ENCODE measurements at places on chromosomes 6 and 20. TPM values are rescaled to one million over a fixed set of nuclear protein-coding genes. Genes with fewer than 3 reads are reported as not detected.

DNA sequence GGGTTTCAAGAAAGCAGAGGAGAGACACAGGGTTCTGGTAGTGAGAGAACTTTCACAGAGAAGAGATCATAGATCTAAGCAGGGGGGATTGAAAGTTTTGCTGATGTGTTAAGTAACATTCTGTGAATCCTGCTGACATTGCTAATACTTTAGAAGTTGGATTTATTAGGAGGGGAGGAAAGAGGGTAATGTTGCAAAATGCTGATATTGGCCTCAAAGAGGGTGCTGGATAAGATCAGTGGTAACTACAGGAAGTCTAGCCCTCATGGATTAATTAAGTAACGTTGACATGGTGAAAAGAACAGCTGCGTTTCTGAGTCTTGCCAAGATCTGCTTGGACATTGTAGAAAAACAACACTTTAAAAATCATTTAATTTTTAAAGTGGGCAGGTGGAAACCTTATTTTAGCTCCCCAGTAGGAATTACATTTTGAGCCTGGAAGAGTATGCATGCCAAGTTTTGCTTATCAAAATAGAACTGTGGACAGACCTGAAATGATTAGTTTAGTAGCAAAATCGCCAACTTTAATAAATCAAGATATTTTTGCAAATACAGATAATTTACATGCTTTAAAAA, 606.0 kb upstream of the HTR1E start:
- no peak overlapping the region for H3K27ac ChIP-seq
- no peak for DNase-seq
- no peaks in the 10 kb centered on the region for H3K27me3 ChIP-seq
- no peaks in the 10 kb centered on the region for H3K4me1 ChIP-seq

- peaks cover 9% of the 10 kb centered on the region for H3K36me3 ChIP-seq
- no peaks in the 10 kb centered on the region for H3K27me3 ChIP-seq
- no peak overlapping the region for H3K4me3 ChIP-seq
- H3K4me1 ChIP-seq: peaks cover 4% of the 10 kb centered on the region
- no peak for DNase-seq
Measured at GRCh38 chr6:37878150-37878710, 58.7 kb downstream of the ZFAND3 start.

DNA sequence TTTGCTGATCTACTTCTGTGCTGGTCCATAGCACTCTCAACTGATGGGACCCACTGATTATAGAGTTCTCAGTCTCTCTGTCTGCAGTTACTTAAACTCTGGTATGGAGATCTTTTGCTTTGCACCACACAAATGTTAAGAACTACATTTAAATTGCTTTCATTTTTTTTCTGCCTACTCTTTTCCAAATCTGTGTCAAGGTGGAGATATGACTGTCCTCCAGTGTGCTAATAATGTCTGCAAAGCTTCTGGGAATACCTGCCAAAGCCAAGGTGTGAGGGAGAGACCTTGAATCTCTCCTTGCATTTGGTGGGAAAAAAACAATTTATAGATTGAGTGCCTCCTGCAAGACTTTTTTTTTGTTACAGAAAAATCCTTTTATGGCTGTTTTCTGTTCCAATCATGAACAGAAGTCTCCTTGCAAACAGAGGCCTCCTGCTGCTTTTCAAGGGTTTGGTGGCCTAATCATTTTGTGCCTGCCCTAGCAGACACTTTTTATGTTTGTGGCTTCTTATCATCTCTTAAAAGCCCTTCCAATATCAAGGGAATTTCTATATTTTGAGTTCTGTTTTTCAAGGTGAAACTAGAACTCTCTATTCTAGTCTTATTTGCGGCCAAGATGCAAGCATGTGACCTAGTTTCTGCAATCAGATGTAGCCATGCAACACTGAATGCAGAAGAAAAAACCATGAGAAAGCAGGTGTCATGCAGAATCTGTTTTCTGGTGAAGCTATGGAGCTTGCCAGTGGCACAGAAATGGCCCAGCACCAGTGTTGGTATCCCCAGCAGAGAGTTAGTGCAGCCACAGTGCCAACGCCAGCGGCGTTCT, 23.2 kb upstream of the AKIRIN2 start:
- no peak for DNase-seq
- no peak overlapping the region for H3K27ac ChIP-seq
- peaks cover 25% of the 10 kb centered on the region for H3K4me1 ChIP-seq
- peaks cover 4% of the 10 kb centered on the region for H3K27me3 ChIP-seq
- no peaks in the 10 kb centered on the region for H3K36me3 ChIP-seq
- H3K4me3 ChIP-seq: no peak overlapping the region

DNA sequence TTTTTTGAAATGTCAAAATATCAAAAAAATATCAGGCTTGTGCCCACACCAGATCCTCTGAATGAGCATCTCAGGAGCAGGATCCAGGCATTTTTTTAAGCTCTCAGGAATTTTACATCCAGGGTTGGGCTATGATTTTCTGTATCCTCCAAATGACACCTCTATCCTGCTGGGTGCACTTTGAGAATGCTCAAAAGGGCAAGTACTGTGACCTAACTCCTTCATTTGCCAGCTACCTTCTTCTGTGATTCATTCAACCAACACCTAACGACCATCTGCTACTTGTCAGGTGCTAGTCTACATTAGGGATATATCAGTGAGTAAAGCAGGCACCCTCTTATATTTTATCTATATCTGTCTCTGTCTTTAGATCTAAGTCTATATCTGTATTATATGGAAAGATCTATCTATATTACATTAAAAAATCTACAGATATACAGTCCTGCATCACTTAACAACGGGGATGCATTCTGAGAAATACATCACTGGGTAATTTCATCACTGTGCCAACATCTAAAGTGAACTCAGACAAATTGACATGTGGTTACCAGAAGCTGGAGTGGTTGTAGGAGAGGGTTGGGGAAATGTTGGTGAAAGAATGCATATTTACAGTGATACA, 131.6 kb downstream of the KIF16B start:
- H3K4me1 ChIP-seq: peaks cover 9% of the 10 kb centered on the region
- no peaks in the 10 kb centered on the region for H3K27me3 ChIP-seq
- no peak for DNase-seq
- H3K4me3 ChIP-seq: no peak overlapping the region

DNA sequence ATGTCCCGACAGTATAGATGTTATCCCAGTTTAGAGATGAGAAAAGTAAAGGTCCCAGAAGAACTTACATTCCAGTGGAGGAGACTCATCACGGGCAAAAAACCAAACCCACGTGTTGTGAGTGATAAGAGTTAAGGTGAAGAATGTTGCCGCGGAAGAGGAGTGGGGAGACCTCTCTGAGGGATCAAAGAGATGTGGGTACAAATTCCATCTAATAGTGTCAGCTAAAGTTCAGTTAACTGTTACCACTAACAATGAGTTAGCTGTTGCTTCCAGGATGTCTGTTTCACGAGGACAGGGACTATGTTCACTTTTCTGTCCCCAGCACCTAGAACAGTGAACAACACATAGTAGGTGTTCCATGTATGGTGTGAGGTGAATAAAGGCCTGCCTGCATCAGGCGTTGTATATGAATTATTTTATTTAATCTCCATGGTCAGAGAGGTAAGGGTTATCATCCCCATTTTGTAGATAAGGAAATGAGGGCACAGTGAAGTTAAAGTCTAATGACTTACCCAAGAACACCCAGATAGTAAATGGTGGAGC, 39.8 kb upstream of the RSPO4 start:
- no peak for DNase-seq
- no peak overlapping the region for H3K4me3 ChIP-seq
- no peaks in the 10 kb centered on the region for H3K36me3 ChIP-seq
- H3K27ac ChIP-seq: no peak overlapping the region
- no peaks in the 10 kb centered on the region for H3K4me1 ChIP-seq

GRCh38 chr20:23135449-23136420, 49.6 kb upstream of the CD93 start:
- no peaks in the 10 kb centered on the region for H3K36me3 ChIP-seq
- no peak for DNase-seq
- no peak overlapping the region for H3K4me3 ChIP-seq
- peaks cover 10% of the 10 kb centered on the region for H3K4me1 ChIP-seq

GRCh38 chr6:154792761-154793160, 59.5 kb downstream of the SCAF8 start:
- H3K36me3 ChIP-seq: peaks cover 48% of the 10 kb centered on the region
- H3K27ac ChIP-seq: no peak overlapping the region
- DNase-seq: no peak
- no peaks in the 10 kb centered on the region for H3K27me3 ChIP-seq
- peaks cover 2% of the 10 kb centered on the region for H3K4me1 ChIP-seq

- H3K36me3 ChIP-seq: no peaks in the 10 kb centered on the region
- DNase-seq: no peak
- H3K27ac ChIP-seq: no peak overlapping the region
- peaks cover 34% of the 10 kb centered on the region for H3K27me3 ChIP-seq
Measured at GRCh38 chr6:29419516-29419915, 4.8 kb downstream of the OR12D1 start.

Gene TSBP1
- total RNA-seq: not detected

Gene NKX2-2
- not detected for total RNA-seq

GRCh38 chr20:52311209-52311794, 119.7 kb upstream of the ZFP64 start:
- H3K4me3 ChIP-seq: no peak overlapping the region
- H3K4me1 ChIP-seq: peaks cover 25% of the 10 kb centered on the region
- no peaks in the 10 kb centered on the region for H3K27me3 ChIP-seq

DNA sequence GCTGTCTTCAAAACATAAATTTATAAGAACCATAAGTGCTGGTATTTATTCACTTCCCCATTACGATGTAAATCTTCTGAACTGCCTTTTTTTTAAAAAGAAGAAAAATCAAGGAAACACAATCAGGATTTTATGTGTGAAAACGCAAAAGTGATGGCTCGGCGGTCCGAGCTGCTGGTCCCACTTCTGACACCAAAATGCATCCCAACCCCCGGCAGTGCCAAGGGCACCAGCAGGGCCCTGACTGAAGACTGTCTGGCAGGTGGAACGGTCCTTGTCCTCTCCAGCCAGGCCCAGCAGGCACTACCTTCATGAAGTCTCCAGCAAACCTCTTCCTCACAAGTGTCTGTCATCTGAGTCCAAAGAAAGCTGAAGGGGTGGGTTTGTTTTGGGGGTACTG, 41.2 kb downstream of the TBC1D7 start:
- no peak overlapping the region for H3K27ac ChIP-seq
- H3K4me3 ChIP-seq: no peak overlapping the region
- H3K36me3 ChIP-seq: peaks cover 23% of the 10 kb centered on the region
- no peak for DNase-seq
- H3K4me1 ChIP-seq: no peaks in the 10 kb centered on the region

DNA sequence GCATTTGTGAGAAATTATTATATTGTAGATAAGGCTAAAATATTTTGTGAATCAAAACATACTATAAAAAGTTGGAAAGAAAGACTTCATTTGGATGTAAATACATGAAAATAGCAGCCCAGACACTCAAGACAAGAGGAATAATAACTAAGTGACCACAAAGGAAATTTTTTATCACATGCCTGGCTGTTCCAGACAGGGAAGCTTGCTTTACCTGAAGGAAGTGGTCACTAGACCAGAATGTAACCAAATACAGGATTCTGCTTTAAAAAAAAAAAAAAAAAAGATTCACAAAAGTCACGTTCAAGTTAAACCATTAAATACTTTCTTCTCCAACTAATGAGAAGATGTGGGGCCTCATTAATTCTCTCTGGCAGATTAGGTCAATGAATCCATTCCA, 9.3 kb upstream of the HLA-DQB2 start:
- H3K27ac ChIP-seq: no peak overlapping the region
- no peaks in the 10 kb centered on the region for H3K36me3 ChIP-seq
- peaks cover 2% of the 10 kb centered on the region for H3K4me1 ChIP-seq
- no peak overlapping the region for H3K4me3 ChIP-seq
- peaks cover 63% of the 10 kb centered on the region for H3K27me3 ChIP-seq
- no peak for DNase-seq

Measured in activated CD4-positive, alpha-beta T cell treated with anti-CD3 and anti-CD28 coated beads, Interleukin-2, amount 10 ng/mL, durations not matched to agents 7 days and 5 days (primary cell).